CD8-positive, alpha-beta memory T cell (primary cell): ENCODE measurements at places on chromosomes 2 and 18.

- DNase-seq, result no peak
These were observed 19.9 kb downstream of the SLC38A11 start for GRCh38 chr2:164935118-164936101.

GRCh38 chr2:70255637-70256314 lies 2.2 kb upstream of the PCYOX1 start:
- no peak for DNase-seq

GRCh38 chr2:118689874-118690273 lies 157.6 kb downstream of the EN1 start:
- no peak for DNase-seq

- DNase-seq, result no peak
These were observed 5.2 kb downstream of the ZRANB3 start for GRCh38 chr2:135525786-135526185.

- no peak for DNase-seq
These were observed 268.9 kb downstream of the PLCL1 start for GRCh38 chr2:198073253-198073652.

- no peak for DNase-seq
These were observed 12.2 kb downstream of the ICOS start for GRCh38 chr2:203948733-203949132.
